Effector CD8-positive, alpha-beta T cell (primary cell): ENCODE measurements at places on chromosomes 3 and 15.

- no peak for DNase-seq
These were observed 28.9 kb upstream of the LPP start for GRCh38 chr3:188125076-188125475.

- no peak for DNase-seq
These were observed 168.2 kb upstream of the RARB start for GRCh38 chr3:25259871-25260270.

DNA sequence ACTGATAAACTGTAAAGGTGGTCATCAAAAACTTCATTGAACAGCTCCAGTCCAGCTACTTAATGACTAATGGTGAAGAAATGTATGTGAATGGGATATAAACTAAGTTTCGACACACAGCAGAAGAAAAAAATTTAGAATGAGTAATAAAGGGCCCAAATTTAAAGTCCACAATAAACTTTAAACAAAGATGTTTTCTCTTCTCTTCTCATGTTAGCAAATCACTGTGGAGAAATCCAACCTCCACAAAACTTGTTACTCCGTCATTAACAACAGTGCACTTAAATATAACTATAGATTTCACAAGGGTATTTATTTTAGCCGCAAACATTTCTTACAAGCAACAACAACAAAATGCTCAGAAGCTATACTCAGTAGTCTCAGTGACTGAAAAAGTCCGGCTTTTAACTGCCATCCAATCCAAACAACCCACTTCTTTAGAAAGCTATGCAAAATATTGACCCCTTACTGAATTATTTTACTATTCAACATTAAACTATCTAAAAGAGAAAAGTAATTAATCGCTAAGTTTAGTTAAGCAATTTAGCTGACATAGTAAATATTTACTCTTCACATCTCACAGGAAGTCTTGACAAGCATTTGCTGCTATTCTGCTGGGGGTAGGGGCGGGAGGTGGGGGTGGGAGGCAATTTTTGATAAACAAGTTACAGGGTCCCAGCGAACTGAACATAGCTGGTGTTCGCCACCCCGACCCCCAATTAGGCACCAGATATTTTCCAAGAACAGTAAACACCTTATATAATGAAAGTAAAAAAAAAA is 2.4 kb downstream of the IGF2BP2 start:
- DNase-seq, result no peak

DNA sequence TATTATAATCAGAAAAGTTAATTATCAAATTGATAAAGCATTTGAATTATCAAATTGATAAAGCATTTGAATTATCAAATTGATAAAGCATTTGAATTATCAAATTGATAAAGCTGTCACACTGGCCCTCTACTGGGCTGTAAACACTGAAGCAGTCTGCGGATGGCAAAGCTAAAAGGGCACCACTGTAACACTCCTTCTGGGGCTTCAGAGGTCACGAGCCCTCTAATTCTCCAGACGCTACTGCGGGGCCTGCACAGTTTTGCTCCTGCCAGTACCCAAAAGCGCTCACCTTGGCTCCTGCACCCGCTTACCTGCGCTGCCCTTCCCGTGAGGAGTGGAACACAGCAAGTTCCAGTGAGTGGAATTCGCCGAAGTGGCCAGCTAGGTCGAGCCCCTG is 409.0 kb upstream of the KCNMB2 start:
- no peak for DNase-seq

GRCh38 chr15:22877607-22878006 is 39.1 kb downstream of the NIPA2 start:
- DNase-seq, result no peak

GRCh38 chr3:150627557-150627956 is 24.4 kb downstream of the SELENOT start:
- DNase-seq, result no peak

GRCh38 chr3:117479095-117479494 is 769.5 kb downstream of the TUSC7 start:
- no peak for DNase-seq

DNA sequence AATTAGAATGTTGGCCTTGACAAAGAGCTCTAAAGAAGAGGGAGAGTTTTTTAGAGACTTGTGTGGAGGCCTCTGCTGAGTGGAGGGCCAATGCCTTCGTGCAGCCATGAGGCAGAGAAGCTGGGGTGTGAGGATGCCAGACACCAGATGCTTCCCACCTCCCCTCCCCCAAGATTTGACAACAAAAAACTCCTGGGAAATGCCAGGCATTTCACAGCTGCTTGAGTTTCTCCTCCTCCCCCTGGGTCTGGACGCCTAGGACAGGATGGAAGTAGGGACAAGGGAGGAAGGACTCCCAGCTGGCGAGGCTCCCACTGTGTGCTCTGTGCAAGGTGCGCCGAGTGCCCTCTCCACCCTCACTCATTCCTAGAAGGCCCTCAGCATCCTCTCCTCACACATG is 20.1 kb downstream of the TGM4 start:
- no peak for DNase-seq

DNA sequence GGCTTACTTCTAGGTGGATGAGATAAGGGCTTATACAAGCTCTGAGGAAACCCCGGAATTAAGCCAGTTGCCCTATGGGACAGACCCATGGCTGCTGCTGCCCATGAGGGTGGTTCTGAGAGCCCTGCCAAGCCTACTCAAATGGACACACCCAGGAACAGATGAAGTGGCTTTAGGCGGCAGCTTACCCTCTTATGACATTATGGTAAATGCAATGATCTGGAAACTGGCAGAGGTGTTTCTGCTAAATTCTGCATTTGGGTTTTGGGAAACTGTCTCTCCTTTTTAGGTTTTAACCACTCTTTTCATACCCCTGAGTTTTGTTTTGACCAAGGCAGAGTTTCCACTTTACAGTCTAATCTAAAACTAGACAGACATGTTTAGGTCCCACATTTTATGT is 9.0 kb upstream of the ZBED2 start:
- DNase-seq, result no peak

- no peak for DNase-seq
These were observed 59.3 kb downstream of the CYP11A1 start for GRCh38 chr15:74307827-74308811.

DNA sequence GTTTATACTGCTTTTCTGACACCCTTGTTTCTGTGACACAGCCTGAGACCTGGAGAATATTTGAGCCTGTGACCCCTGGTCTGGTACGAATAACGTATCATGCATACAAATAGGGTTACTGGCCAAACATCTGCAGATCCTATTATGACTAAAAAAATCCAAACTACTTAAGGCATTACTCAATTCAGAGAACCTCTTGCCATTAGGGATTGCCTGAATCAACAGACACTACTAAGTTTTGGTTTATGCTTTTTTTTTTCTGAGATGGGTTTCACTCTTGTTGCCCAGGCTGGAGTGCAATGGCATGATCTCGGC is 35.4 kb downstream of the OSBPL10 start:
- DNase-seq, result no peak

GRCh38 chr3:22360970-22361369 is 610.0 kb upstream of the ZNF385D start:
- DNase-seq, result no peak

GRCh38 chr15:33443708-33444107 is 132.9 kb downstream of the RYR3 start:
- no peak for DNase-seq

DNA sequence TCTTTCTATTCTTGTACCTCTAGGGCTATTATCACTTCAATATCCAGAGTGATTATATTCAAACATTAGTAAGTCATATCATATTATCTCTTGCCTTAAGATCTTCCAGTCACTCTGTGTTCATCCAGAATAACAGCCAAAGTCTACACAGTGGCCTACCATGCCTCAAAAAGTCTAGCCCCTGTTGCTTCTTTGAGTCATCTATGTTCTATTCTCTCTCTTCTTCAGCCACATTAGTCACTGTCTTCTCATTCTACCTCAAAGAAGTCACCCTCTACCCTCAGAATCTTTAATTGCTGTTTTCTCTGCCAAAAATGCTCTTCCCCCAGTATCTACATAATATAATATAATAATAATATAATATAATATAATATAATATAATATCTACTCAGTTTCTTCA is 356.0 kb downstream of the NLGN1 start:
- no peak for DNase-seq
